ENCODE measurements at places on chromosomes 1 and 21.

DNA sequence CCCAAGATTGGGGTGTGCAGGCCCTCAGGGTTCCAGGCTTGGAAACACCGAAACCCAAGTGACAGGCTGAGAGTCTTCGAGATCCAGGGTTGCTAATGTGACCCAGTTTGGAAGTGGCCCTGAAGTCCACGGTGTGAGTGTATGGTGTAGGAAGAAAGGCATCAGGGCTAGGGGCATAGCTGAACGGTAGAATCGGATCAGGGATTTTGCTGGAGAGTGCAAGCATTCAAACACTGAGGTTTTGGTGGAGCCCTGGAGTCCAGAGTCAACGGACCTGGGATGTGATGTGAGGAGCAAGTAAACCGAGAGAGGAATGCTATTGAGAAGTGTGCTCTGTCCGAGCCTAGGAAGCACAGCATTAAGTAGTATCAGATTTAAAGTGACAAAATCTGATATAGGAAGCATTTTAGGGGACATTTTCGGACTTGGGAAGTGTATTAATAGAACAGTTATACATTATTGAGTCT is 958 bp downstream of the NFYC start:
- no peak for DNase-seq

DNA sequence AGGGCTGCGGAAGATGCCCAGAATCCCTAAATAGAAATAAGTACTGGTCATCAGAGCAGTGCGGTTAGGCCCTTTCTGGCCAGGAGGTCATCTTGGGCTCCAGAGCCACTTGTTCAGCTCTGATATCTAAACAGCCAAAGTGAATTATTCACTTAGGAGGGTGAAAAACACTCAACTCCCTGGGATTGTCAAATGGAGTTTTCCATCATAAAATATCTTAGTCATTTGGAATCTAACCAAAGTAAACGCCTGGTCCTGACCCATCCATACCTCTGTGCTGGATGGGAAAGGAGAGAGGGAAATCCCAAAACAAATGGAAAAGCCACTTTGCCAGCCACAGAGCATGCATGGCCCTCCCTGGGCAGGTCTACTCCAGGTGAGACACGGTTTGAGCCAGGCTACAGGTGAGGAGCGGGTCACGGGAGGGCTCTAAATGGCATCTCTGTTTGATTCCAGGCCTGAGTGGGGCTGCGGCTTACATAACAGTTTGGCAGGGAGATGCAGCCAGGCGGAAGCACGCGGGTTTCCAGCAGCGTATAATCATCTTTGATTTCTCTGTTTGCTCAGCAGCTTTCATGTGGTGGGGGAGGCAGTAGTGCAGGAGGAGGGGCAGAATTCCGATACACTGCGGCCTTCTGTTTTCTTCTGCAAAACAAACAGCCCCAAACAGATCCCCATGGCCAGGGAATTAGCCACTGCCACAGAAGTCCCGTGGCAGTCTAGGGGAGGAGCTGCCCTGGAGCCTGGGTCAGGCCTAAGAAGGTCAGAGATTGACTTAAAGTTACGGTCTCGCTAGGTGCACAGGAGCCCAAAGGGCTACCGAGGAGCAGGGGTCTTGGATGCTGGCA is 59.1 kb upstream of the ZNF648 start:
- DNase-seq, result no peak

- DNase-seq, result no peak
Observed at GRCh38 chr1:234320549-234320948, 52.7 kb upstream of the COA6 start.

DNA sequence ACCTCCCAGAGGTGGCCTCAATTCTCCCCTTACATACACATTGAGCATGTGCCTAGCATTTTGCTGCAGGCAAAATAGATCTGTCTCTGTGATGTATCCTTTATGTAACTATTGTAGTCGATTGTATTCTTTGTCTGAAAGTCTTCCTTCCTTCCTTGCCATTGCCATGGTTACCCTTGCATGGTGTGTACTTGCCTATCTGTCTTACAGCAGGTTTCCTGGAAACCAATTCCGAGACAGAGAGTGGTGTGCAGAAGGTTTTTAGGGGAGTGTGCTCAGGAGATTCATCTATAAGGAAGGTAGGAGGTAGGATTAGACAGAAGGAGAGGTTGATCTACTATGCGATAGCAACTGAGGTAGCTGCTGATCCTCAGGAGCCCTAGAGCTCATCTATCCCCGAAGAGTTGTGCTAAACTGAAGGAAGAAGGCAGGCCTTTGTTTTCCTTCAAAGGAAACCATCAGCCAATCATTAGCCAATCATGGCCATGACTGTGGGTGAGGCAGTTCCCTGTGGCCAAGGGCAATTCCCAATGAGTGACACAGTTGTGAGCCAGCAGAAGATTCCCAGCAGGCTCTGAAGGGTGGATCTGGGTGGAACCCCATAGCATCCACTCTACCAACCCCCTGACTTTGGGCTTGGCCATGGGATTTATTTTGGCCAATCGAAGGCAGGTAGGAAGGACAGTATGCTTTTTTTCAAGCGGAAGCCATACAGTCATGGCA is 15.0 kb downstream of the CITED4 start:
- no peak for DNase-seq

- DNase-seq, result no peak
Observed at GRCh38 chr1:23823767-23824166, 1.5 kb downstream of the HMGCL start.

- no peak for DNase-seq
Observed at GRCh38 chr1:103106426-103107341, 1.6 kb downstream of the COL11A1 start.
